ENCODE measurements at places on chromosomes 1 and 21.

- no peak for DNase-seq
These were observed 11.8 kb downstream of the NHLH2 start for GRCh38 chr1:115829023-115829674.

- no peak for DNase-seq
These were observed 9.3 kb downstream of the LEPR start for GRCh38 chr1:65429806-65430205.

DNA sequence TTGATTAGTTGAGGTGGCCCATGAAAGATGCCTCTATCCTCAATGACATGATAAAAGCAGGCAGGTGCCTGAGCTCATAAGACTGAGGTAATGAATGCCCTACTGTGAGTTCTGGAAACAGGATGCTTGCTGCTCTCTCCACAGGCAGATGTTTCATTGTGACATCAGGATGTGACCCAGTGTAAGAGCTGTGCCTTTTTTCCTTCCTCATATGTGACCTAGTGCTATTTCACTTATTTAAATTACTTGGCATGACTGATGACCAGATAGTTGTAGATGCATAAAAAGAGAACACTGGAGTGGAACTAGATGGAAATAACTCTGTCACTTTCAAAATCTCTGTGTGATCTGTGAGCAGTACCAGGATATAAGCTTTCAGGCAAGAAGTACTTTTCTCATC is 31.9 kb downstream of the KIF14 start:
- DNase-seq: no peak

GRCh38 chr1:70117046-70117445 is 88.3 kb downstream of the LRRC40 start:
- no peak for DNase-seq

DNA sequence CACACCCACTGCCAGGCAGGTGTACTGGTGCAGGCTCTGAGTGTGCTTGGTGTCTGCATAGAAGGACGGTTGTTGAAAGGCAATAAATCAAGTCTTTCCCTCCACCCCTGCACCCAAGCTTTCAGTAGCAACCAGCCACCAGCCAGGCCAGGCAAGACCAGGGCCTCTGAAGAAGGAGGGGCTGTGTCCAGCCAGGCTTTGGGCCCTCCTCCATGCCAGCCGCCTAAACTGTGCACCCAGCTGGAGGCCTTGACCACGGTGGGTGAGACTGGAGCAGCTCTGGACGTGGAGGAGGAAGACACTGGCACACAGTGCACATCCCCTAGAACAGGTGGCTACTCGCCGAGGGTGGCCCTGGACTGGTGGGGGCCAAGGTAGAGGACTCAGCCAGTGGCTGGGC is 4.9 kb downstream of the OLIG2 start:
- DNase-seq: no peak

DNA sequence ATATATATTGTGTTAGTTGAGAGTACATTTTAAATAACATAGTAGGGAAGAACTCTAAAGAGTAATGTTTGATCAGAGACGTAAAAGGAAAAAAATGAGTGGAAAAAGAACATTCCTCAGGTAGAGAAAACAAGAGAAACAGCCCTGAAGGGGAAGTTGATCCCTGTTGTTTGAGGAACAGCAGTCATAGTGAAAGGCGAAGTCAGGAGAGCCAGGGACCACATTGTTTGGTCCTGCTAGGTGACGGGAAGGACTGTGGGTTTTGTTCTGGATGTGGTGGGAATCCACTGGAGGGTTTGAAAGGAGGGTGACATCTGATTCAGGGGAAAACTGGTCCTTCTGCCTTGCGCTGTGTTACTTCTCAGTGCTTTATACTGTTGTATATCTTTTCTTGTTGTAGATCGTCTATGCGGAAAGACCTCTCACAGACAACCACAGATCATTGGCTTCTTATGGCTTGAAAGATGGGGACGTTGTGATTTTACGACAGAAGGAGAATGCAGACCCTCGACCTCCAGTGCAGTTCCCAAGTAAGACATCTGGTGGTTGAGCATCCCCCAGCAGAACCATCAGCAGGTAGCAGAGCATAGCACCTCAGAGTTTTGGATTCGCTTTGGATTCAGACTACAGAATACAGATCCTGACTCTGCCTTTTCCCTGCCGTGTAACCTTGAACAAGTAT is 9.2 kb downstream of the DDI2 start:
- no peak for DNase-seq

DNA sequence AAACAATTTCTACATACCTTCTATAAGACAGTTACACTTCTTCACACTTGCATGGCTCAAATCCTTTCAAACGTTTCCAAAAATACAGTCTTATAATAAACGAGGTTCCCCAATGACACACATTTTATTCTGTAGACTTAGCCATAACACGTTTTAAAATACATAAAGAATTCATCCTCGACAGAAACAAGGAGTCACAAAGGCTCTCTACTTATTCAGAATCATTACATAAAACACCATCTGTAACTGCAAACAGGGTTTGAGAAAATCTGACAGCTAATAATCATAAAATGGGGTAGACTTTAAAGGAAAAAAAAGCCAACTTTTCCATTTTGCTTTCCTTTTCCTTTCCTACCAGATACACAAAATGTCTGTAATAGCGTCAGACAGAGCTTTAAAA is 1.8 kb downstream of the PIK3R3 start:
- no peak for DNase-seq

DNA sequence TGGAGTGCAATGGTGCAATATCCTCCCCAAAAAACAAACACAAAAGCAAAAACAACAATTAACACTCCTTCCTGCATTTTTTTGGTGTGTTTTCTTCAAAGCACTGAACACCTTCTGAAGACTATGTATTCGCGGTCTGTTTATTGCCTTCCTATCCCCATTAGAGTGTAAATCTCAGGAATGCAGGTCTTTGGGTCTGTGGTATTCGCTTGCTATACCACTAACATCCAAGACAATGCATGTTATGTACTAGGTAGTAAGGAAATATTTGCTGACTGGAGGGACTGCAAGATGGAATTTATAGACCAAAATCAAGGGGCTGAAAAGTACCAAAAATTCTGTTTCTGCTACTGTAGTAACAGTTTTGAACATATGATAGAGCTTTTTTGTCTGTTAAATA is 299.4 kb downstream of the RYR2 start:
- no peak for DNase-seq

- DNase-seq: peak; percentile 20
These were observed 457 bp downstream of the VAV3 start for GRCh38 chr1:107964336-107965109.

Measured in endothelial cell (in vitro differentiated cells).